Upper lobe of right lung (tissue), 1 donor: ENCODE measurements at places on chromosomes 16 and 17.

GRCh38 chr17:35257208-35257659 lies 14.4 kb downstream of the SLFN5 start:
- DNase-seq = no peak

GRCh38 chr16:606656-607307 lies 16.9 kb downstream of the RAB40C start:
- no peak for DNase-seq

- DNase-seq = no peak
Measured at GRCh38 chr16:71259086-71259485, 28.6 kb upstream of the HYDIN start.

- DNase-seq = no peak
Measured at GRCh38 chr17:79988185-79988971, 47.3 kb downstream of the TBC1D16 start.

- no peak for DNase-seq
Measured at GRCh38 chr16:62450291-62450690, 414.1 kb upstream of the CDH8 start.

DNA sequence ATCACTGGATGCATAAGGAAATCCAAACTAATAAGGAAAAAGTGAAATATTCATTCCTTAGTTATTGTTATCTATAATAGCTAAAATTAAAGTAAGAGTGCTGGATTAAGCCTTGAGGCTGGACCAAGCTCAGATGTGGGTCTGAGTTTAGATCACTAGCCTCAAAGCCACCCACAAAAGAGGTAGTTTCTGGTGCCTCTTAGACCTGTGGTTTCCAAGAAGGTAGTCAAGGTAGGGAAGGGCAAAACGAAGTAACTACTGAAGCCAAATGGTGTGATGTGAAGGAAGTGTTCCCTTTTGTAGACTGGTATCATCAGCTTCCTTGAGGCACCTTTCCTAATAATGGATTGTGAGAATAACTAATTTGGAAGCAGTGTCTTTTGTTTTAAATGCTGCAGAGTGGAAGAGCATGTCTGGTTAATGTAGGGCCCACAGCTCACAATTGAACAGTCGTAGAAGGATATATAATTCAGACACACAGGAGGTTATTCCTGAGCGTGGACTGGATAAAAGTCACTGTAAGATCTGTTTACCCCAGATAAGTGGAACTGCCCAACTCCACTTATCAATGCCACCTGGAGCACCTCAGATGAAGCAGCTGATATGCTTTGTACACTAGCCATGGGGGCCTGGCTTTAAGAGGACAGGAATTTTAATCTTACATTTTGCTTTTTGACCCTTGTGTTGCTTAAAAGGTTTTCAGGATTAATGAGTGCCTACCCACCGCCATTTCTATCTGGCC lies 31.7 kb upstream of the LCMT1 start:
- no peak for DNase-seq

DNA sequence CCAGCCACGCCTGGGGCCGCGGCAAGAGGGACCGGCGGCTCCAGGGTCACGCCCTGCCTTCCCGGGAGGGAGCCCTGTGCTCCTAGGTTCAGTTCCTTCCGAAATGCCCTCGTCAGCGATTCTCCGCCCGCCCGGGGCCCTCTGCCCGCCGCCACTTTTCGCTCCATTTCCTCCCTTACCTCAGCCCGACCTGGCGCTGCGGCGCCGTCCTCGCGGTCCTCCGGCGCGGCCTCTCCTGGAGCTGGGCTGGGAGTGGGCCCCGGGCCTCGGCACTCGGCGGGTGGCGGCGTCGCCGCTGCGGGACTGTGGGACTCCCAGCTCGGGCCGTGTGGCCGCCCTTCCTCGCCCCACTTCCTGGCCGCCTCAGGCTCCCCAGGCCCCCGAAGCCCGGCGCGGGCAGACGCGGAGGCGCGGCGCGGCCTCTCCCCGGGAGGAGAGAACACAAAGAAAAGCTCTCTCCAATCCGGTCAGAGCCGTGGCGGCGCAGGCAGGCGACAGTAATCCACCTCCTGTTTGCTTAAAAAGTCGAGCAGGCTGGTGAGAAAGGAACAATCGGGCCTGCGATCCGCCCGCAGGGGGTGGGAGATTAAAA lies 1.6 kb downstream of the BAHCC1 start:
- DNase-seq = peak; percentile 79

DNA sequence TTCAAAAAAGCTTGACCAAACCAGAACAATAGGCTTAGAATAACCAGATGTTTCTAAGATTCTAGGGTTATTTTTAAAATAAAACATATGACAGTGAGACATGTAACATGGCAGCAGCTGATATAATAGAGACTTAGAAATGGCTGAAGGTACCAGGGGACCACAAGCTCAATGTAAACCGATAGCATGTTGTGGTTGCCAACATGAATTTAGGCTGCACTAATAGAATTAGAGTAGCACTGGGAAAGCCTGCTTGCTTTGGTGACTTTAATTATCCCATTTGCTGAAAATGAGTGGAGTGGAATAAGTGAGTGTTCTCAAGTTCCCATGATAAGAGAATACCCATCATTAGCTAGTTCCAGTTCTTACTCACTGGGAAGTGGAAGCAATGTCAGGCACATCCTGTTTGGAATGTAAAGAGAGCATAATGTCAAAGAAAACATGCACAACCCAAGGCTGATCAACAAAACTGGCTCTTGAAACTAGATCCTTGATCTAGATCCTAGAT lies 621.2 kb upstream of the CDH5 start:
- no peak for DNase-seq

- no peak for DNase-seq
Measured at GRCh38 chr16:51201604-51202003, 50.5 kb upstream of the SALL1 start.

DNA sequence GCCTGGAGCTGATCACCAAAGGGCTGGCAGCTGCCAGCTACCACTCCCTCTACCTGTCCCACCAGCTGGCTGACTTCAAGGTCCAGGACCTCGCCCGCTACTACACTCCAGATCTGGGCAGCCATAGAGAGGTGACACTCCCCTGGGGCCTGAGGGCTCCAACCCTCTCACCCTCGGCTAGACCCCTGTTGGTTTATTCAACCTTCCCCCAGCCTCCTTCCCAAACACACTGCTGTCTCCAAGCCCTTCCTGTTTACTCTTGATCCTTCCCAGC lies 18.0 kb downstream of the ALOX12B start:
- DNase-seq = no peak
